ENCODE measurements at places on chromosomes 3 and 15.

- no peak for DNase-seq
Measured at GRCh38 chr3:140135461-140135860, 200.5 kb downstream of the CLSTN2 start.

DNA sequence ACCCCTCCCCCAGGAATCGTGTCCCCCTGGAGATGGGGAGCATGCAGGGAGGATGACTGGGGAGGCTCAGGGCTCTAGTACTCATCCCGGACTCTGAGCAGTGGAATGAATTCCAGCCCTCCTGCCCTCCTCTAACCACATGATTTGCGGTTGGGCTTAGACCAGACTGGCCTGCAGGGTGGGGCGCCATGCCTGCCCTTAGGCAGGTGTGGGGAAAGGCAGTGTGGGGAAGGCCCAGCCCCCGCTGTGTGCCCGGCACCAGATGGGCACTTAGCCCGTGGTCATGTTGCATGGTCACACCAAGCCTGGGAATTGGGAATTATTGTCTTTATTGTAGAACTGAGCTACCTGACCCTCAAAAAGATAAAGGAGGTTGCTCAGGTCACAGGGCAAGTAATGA lies 283.8 kb downstream of the TLE3 start:
- DNase-seq, result no peak

- no peak for DNase-seq
Measured at GRCh38 chr3:108130701-108131474, 40.1 kb upstream of the CD47 start.

DNA sequence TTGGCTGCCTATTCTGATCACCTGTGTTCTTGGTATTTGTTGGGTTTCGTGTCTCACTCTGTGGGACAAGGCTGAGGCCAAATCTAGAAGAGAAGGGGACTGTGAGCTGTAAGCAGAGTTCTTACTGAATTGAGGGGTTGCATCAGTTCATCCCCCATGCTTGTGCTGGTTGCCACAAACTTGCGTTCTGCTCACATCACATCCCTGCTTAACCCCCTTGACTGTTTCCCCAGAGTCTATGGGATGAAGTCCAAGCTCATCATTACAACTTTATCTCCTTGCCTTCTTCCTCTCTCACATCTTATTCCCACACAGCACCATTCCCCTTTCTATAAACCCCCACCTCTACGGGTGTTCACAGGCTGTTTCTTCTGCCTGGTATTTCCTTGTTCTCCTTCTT lies 143.8 kb upstream of the ABHD17C start:
- no peak for DNase-seq

DNA sequence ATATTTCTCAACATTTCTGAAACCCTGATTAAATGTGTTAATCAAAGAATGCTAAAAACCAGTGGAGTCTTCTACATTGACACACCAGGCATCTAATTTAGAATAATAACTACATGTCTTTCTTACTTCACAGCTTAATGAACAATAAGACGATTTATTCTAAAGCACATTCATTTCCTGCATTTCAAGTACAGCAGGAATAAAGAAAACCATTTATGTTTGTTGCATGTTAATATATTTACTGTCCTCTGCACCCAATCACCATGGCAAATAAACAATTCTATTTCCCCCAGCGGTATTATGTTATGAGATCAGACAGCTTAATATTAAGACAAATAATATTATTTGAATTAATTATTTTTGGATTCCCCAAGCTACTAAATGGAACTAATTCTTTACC lies 1336.3 kb upstream of the CADM2 start:
- no peak for DNase-seq

DNA sequence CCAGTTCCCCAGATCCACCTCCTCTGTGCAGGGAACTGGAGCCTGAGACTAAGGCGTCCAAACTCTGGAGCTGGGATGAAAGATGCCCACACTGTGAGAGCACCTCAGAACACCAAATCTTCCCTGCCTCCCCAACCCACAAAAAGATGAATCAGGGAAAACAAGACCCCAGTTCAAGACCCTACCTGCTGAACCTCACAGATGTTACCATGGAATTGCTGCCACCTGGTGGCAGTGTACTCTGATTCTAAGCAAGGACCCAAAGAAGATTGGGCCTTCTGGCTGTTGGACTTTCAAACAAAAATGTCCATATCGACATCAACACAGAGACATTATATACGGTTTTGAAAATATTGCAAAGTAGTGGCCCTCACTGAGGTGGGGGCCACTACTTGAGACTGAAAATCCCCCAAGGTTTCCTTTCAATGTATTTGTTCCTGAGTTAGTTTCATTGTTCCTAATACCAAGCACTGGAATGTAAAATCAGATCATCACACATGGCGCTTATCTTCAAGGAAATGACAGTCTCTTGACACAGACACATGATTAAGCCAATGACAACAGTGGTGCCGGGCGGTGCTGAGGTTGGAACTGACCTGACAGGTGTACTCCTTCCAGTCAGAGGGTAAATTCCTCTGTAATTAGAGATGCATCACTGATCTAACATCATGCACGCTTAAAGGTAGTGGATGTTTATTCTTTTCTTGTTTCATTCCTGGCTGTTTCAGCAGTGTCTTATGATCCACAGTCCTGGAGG lies 67.6 kb downstream of the SLC6A11 start:
- no peak for DNase-seq

GRCh38 chr15:99416191-99417188 lies 149.3 kb upstream of the MEF2A start:
- DNase-seq, result no peak

DNA sequence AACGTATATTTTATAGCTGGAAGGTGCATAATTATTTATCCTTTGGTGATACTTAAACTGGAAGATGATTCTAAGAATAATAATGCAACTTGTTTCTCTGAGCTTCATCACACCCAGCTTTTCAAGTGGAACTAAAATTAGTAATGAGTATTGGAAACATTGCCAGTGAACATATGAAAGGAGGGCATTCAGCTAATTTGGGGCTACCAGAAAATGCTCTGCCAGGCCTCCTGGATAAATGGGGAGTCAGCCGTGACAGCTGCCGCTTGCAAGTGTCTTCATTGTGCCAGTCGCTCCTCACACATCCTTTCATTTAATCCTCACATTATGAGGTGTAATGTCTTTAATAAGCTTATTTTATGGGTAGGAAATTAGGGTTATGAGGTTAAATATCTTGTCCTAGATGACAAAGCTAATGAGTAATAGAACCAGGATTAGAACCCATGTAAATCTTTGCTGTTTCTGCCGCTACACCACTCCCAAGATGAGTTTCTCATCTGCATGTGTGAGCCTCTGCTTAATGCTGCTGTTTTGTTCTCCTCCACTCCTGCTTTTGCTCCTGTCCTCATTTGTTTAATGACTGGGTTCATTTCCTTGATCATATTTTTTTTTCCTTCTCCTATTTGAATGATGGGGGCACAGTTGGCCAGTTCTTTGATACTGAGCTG lies 155.7 kb downstream of the PLCL2 start:
- no peak for DNase-seq

DNA sequence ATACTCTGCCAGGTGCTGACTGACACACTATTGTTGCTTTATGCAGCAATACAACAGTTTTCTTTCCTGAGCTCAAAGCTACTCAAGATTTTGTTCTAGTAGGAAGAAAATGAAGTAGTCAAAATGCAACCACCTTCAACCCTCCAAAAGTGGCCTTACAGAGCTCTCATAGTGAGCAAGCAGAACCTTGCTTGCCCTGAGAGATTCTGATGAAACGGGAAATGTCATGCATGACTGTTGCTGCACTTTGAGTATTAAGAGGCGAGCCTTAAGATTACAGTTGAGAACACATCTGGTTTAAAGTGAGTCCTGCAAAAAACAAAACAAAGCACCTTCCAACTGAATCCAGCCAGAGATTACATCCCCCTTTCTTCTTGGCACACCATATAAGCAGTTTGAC lies 29.7 kb downstream of the MINDY4B start:
- DNase-seq, result no peak

DNA sequence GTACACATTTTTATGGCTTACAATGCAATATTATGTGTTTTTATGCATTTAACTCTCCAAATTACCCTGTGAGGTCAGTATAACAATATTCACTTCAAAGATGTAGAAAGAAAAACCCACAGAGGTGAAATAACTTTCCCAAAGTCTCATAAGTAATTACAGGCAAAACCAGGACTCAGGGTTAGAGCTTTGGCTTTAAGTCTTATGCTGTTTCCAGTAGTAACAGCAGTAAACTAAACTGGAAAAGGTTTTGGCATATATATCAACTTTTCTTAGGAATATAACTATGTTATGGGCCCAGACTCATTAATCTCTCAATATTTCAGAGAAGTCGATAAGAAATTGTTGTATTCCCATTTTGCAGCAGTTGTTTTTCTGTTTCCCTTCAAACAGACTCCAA lies 206.3 kb upstream of the KCNMB2 start:
- DNase-seq, result no peak

GRCh38 chr3:4838621-4839022 lies 140.6 kb upstream of the BHLHE40 start:
- DNase-seq, result no peak

DNA sequence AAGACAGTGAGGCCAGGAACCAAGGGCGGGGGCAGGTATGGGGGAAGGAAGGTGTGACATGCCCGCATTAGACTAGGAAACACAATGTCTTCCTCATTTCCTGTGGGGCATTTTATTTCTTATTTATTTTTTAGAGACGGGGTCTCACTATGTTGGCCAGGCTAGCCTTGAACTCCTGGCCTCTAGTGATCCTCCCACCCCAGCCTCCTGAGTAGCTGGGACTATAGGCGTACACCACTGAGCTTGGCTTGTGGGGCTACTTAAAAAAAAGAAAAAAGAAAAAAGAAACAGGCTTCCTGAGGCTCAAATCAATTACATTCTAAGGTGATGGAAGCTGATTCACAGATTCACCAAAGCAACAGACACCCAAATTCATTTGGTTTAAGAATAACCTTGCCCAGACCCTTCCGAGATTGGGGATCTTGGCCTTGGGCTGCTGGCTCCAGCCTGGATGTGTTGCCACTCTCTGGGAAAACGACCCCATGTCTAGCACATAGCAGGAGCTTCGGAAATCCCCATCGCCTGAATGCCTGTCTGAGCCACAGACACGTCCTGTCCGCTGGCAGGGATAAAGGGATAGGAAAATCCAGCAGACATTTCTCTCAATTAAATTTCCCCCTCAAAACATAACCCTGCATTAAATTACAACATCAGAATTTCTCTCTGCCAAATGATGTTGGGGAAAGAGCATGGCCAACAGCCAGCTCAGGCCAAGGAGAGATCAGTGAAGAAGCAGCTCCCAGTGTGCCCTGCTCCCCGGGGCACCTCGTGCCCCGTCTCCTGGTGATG lies 13.0 kb downstream of the CPN2 start:
- DNase-seq, result no peak

- no peak for DNase-seq
Measured at GRCh38 chr3:195717416-195717815, 3.4 kb upstream of the MUC20 start.

DNA sequence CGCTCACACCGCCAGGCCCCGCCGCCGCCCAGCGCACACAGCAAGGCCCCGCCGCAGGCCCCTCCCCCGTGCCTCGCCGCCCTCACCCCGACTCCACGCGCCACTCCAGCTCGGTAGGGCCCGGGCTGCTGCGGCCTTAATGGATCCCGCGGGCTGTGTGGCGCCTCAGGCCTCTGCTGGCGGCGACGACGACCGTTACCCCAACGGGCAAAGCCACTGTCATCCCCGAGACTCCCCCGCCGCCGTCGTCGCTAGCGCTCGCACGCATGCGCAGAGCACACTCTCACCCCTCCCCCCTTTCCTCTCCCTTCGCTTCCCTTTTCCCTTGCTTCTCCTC lies at the start of gene MSL2:
MSL2 (minus strand) TSS at position 272 of the 337 bp plus-strand sequence. CDS start 1,222 bp downstream, outside the sequence.
- DNase-seq, result no peak

GRCh38 chr3:80113331-80113730 lies 345.5 kb upstream of the ROBO1 start:
- no peak for DNase-seq

GRCh38 chr3:197392961-197393360 lies 94.5 kb upstream of the DLG1 start:
- no peak for DNase-seq

GRCh38 chr3:50600841-50601591 lies 10.6 kb downstream of the CISH start:
- peak; percentile 83 for DNase-seq

DNA sequence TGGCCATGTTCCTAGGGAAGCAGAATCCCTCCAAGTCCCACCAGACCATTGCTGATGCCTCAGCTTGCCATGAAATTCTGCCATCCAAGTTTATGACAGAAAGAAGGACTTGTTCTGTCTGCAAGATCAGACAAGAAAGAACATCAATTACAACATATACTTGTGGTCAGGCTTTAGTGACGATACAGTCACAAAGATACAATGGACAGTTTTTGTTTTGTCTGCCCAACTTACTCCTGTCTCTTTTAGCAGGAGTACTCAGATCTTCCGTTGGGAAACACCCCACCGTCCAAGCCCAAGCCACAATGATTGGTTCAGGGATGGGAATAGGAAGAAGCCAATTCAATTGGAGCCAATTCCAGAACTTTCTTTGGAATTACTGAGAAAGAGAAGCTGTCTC lies 15.7 kb downstream of the KLHL6 start:
- DNase-seq, result no peak

DNA sequence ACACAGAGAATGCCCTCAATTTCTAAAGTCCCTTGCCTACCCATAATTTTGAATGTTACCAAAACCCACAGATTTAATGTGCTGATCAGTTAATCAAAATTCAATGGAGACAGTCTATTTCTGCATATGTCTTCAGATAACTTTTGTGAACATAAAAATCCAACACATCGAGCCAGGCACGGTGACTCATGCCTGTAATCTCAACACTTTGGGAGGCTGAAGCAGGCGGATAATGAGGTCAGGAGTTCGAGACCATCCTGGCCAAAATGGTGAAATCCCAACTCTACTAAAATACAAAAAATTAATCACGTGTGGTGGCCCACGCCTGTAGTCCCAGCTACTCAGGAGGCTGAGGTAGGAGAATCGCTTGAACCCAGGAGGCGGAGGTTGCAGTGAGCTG lies 49.3 kb downstream of the PEAK1 start:
- DNase-seq, result no peak

DNA sequence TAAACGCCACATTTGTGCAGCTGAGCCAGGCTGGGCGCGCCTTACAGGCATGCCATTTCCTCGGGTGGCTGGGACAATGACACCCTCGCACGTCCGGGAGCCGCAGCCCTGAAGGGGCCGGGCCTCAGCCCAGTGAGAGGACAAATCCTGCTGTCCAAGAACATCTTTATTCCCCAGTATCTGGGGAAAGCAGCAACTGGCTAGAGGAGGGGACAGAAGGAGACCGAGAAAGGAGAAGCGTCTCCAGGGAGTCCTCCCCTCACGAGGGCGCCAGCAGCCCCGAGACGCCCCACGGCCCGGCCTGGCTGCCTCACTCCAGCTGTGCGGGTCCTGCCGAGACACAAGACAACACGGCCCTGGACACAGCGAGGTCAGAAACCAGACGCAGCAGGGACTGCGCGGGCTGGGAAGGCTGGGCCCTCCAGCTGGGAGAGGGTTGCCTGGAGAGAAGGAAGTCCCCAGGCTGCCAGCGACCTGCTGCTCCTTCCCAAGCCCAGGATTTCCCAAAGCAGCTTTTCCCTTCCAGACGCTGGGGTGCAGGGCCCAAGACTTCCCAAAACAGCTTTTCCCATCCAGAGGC lies 130.2 kb downstream of the CHSY1 start:
- peak; percentile 51 for DNase-seq

GRCh38 chr15:41474436-41474835 lies 19.2 kb upstream of the ITPKA start:
- no peak for DNase-seq

- no peak for DNase-seq
Measured at GRCh38 chr3:7897655-7898054, 604.0 kb upstream of the LMCD1 start.
